ENCODE measurements at places on chromosomes 1 and 21.

DNA sequence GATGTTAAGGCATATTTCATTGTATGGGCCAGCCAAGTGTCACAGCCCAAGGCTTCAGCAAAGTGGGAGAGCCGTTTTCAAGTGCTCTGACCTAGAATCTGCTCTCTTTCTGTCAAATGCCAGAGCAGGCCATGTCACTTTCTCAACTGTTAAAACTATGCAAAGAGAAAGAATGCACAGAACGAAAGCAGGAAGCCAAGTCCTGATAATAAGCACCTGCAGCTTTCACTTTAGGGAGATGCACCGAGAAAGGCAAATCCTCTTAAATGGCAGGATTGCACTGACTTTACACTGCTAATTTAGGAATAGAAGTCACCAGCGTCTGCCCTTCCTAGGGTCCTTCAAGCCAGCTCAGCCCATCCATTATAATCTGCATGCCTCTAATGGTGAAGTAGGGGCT, 49.2 kb upstream of the NTPCR start:
- DNase-seq: peak; percentile 20

GRCh38 chr21:45079351-45079750, 5.0 kb downstream of the ADARB1 start:
- DNase-seq: no peak

DNA sequence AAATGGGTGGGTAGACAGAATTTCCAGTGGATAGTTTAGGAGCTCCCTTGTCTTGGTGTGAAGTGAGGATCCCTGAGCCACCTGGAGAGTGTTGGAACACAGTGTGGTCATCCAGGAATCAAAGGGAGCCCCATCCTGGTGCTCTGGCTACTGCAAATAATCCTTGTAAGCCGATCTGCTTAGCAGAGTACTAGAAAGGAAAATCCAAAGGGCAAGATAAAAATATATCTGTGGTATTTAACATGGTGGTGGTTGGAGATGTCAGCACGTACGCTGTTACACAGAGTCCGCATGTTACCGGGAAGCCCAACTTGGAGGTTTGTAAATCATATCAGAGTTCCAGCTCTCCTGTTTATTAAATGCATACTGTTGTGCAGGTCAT, 39.0 kb downstream of the VANGL1 start:
- no peak for DNase-seq

DNA sequence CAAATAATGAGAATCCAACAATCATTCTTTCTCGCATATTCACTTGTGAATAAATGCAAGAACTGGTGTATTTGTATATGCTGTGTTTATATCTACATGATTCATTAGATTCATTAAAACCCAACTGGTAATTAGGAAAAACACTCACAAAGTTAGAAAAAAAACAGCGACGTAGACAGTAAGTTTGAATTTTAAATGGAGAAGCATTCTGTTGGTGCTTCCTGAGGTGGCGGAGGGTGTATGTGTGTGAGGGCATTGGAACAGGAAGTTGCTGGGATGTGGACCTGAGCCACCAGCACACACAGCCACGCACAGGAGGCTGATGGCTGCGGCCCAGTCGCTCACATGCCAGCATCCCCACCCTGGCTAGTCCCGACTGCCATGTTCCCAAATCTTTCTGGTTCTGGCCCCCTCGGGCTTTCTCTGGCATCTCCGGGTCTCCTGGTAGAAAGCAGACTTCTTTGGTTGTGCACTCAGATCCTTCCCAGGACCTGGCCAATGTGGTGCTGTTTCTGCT, 121.6 kb upstream of the IRF2BP2 start:
- DNase-seq: no peak

DNA sequence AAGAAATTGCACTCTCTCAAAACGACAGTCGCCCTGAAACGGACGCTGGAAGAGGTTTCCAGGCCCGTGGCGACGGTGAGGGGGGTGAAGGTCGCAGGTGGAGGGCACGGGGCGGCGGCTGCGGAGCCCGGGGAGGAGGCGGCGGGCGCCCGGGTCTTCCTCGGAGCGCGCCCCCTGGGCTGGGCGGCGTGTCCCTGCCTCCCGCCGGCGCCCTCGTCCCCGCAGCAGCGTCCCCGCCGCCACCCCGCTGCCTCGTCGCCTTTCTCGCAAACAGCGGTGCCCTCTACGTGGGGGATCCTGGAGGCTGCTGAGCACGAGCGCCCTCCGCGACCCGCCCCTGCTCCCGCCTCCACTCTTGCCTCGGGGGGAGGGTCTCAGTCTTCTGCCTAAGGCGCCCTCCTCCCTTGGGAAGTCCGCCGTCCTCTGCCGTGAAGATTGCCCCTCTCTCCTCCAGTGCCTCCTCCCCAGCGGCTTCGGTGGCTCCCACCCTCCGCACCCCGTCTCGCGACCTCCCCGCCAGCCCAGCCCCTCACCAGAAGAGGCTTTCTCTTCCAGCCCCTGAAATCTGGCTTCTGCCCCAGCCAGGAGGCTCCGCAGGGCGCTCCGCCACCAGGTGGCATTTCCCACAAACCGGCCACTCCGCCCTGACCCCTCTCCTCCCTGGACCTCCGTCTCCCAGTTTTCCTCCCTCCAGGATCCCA, 227.4 kb downstream of the SDCCAG8 start:
- DNase-seq: peak; percentile 73

GRCh38 chr21:31078796-31079195, 40.5 kb upstream of the KRTAP19-8 start:
- no peak for DNase-seq

- no peak for DNase-seq
Measured at GRCh38 chr1:156863631-156864030, 3.0 kb downstream of the NTRK1 start.

DNA sequence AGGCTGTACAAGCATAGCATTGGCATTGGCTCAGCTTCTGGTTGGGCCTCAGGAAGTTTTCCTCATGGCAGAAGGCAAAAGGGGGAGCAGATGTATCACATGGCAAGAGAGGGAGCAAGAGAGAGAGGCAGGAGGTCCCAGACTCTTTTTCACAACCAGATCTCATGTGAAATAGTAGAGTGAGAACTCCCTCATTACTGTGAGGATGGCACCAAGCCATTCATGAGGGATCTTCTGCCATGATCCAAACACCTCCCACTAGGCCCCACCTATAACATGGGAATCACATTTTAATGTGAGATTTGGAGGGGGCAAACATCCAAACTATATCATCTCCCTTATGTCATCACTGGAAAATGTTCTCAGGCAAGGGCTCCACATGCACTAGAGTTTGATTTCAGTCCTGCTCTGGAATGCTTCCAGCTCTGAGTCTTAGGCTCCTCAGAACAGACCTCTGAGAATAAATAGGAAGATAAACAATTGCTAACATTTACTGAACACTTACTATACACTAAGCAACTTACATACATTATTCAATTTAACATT, 39.4 kb upstream of the VTCN1 start:
- DNase-seq: no peak

DNA sequence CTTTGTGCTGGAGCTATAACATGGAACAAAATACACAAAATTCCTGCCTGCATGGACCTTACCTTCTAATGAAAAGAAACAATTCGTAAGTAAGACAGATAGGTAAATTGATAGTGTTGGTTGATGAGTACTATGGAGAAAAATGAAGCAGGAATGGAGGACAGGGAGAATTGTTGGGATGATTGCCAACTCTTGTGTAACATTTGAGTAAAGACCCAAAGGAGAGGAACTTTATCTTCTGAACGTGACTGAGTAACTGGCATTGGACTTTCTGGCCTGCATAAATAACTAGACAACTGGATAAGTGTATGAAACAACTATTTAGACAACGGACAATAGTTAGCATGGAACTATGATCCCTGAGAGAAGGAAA, 6.8 kb upstream of the EFCAB14 start:
- DNase-seq: no peak

- no peak for DNase-seq
Measured at GRCh38 chr1:59155351-59155750, 141.5 kb upstream of the FGGY start.

- no peak for DNase-seq
Measured at GRCh38 chr1:201364808-201365105, 12.7 kb downstream of the TNNT2 start.

DNA sequence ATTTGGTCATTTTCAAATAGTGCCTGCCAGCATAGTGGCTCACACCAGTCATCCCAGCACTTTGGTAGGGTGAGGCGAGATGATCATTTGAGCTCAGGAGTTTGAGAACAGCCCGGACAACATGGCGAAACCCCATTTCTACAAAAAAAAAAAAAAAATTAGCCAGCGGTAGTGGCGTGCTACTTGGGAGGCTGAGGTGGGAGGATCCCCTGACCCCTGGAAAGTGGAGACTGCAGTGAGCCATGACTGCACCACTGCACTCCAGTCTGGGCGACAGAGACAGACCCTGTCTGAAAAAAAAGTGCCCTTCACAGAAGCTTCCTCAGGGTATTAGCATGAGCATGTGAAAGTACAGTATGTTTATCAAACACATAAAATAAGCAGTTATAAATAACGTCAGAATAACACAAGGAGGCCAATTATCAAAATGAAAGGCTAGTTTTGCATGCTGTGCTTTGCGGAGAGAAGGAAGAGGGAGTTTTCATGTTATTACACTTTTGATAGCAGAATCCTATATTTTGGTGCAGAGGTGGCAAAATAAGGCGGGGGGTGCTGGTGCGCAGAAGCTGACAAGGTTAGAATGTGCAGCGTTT, 781 bp upstream of the METTL13 start:
- DNase-seq: no peak

DNA sequence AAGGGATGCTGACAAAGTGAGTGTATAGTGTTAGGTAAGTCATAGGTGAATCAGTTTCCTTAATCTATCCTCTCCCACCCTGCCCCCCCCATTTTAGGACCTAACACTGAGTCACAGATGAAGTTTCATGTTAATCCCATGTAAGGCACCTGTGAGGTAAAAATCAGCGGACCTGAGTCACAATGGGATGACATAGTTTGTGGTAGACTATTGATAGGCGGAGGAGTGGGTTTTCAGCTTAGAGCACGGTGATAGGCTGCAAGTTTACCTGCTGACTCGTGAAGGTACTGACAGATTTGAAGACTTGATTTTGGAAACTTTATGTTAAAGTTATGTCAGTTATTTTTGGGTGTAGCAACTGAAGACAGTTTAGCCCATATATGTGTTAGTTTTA, 1.7 kb downstream of the TOR1AIP1 start:
- no peak for DNase-seq

DNA sequence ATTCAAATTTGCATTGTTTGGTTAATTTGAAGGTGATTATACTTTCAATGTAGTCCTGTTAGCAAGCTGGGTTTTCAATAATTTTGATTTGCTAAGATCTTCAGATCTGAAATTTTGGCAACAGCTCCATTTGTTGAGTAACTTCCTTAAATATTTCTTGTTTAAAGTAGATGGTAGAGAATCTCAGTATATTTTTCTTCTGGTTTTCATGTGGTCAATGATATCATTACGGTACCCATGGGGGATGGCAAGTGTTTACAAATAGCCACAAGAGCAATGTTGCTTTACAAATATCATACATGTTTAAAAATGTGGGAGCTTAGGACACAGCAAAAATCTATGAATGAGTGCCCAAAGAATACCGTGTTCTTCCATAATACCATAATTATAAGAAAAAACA, 175.9 kb downstream of the IFI44 start:
- no peak for DNase-seq

DNA sequence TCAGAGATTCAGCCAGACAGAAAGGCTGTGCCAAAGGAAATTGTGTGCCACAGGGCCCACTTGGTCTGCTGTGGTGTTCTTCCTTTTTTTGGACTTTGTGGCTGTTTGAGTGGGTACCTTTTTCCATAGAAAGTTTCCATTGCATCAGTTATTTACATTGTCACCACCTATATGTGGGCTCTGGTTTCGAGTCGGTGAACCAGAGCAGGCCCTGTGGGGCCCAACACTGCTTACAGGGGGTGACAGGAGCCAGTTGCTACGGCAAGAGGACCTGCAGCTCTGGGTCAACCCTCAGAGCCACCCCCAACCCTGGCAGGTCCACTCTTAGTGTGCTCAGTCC, 157.0 kb upstream of the EDN2 start:
- DNase-seq: no peak

GRCh38 chr1:121413821-121414220, 229.0 kb downstream of the SRGAP2C start:
- DNase-seq: no peak

GRCh38 chr1:117796226-117796625, 133.2 kb downstream of the GDAP2 start:
- DNase-seq: no peak

- peak; percentile 25 for DNase-seq
Measured at GRCh38 chr1:6960860-6961259, 175.6 kb downstream of the CAMTA1 start.

DNA sequence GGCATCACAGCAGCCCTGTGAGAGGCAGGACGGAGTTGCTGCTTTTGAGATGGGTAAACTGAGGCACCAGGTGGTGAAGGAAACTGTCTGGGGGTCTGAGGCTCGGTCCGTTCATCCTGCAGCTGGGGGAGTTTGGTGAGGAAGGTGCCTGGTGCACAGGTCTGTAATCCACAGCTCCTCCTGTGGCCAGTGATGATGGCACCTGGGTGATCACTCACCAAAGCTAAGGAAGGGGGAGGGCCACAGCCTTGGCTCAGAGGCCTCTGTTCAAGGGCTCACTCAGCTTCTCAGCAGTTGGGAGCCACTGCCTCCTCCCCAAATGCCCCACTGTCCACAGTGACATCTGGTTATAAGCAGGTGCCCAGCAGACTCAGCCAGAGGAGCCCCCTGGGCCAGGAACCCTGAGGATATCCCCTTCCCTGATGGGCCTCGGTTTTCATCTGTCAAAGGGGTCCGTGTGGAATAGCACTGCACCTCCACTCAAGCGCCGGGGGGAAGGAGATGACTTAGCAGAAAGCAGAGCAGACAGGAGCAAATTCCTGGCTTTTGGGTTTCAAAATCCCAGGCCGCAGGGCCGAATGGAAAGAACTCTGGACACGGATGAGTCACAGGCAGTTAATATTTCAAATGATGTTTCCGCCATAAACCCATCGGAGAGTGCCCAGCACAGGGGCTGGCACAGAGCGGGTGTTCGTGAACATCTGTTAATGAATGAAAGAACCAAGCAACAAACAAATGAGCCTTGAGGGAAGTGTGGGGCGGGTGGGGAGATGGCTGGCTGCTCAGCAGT, 82.8 kb downstream of the DMRTB1 start:
- DNase-seq: no peak

- DNase-seq: no peak
Measured at GRCh38 chr1:113178522-113178921, 105.5 kb downstream of the LRIG2 start.

GRCh38 chr1:46102769-46103476, 29.5 kb downstream of the PIK3R3 start:
- DNase-seq: no peak

DNA sequence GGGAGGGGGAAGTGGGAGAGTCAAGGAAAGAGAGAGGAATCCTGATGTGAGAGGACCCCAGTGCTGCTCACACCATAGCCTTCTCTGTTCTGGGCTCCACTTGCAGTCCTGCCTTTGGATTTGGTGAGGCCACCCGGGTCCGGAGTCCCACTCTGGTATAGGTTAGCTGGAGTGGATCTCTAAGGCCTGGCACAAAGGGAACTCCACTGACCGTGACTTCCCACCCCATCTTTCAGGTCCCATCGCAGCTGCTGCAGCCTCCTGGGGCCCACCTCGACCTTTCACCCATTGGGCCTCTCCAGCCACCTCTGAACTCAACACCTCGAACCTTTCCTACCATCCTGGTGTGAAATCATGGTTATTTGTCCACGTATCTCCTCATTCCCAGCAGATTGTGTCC, 324.4 kb downstream of the MATN1 start:
- no peak for DNase-seq
